ENCODE measurements at places on chromosomes 4 and X.

DNA sequence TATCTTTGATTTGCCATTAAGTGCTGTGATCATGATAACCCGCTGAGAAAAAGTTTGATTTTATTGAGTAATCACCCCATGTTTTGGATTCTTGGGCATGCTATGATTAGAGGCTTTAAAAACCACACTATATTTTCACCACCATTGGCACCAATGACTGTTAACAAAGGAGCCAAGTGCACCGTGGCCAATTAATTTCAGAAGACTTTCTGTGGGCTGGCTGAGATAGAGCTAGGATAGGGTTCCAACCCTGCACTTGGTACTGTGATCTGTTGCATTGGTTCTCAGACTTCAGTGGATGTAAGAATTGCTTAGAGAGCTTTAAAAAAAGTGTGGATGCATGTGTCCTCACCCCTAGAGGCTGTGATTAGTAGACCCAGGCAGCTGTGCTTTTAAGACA lies 32.4 kb downstream of the OCRL start:
- no peak for DNase-seq

GRCh38 chrX:11530621-11531020 lies 135.1 kb downstream of the ARHGAP6 start:
- DNase-seq, result no peak

DNA sequence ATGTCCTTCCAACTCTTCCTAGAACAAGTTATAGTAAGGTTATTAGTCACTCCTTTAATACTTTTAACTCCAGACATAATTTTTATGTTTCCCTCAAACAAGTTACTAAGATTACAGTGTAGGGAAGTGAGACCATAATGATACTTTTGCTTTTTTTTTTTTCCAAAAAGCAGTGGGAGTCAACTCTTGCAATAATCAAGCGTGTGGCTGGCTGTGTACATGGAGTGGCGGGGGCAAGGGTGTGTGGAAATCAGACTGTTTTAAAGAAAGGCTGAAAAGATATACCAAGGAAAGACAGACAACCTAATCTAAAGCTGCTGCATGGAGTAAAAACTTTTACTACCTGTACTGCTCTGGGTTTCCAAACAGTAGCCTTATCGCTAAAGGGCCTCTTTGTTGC lies 4.1 kb downstream of the NOA1 start:
- DNase-seq, result no peak

GRCh38 chr4:56301181-56301996 lies 85.9 kb downstream of the AASDH start:
- peak; percentile 67 for DNase-seq

DNA sequence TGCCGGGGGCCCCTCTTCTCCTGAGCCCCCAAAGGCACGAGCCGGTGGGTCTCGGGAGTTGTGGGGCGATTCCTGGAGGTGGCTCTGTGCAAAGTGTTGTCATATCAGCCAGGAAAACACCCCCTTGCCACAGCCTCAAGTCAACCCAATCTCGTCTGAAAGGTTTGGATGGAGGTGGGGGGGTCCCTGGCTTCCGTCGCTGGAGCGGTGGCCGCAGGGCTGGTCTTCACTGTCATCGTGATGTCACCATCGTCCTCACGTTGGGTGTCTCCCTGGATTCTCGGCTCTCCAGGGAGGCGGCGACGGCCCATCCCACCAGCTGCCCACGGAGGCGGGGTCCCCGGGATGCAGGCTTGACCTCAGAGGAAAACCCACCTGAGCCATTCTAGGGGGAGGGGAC lies 38.3 kb upstream of the PPP2R3B start:
- no peak for DNase-seq

GRCh38 chrX:129553619-129554288 lies 13.7 kb downstream of the OCRL start:
- DNase-seq, result no peak

DNA sequence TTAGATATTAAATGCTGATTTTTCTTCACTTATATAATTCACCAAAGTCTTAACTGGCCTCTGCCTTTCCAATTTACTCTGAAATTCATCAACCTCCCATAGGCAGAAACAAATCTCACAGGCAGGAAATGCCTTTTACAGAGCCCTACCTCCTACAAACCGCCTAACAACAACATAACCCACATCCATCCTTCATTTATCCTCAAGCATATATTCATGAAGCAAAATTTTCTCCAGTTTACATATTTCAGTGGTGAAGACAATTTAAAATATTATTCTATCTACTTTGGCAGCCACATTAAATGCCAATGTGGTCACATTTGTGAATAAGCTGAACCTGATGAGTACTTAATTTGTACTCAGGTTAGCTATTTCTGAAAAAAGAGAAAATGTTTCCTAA lies 30.3 kb downstream of the SEPSECS start:
- DNase-seq, result no peak

DNA sequence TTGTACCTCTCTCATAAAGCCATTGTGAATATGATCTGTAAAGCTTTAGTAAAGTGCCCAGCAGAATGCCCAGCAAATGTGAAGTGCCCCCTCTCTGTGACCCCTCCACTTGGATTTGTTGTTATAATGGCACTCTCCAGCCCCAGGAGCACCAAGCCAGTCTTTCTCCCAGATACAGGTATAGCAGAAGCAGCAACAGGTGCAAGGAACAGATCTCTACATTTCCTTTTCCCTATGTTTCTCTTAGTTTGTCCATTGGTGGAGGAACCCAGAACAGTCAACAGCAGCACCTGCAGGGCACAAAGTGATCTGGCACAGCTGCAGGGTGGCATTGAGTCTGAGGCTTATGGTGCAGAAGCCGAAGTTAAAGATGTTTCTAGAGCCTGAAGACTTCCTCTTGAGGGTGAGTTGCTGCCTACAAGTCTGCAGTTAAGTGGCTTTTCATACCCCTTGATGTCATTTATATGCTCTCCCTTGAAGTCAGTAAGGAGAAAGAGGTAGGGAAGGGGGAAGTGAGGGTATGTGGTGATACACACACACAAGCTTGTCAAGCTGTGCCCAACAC lies 16.1 kb upstream of the CXCL3 start:
- DNase-seq, result no peak

GRCh38 chr4:106418444-106418843 lies 49.9 kb upstream of the GIMD1 start:
- DNase-seq, result no peak

DNA sequence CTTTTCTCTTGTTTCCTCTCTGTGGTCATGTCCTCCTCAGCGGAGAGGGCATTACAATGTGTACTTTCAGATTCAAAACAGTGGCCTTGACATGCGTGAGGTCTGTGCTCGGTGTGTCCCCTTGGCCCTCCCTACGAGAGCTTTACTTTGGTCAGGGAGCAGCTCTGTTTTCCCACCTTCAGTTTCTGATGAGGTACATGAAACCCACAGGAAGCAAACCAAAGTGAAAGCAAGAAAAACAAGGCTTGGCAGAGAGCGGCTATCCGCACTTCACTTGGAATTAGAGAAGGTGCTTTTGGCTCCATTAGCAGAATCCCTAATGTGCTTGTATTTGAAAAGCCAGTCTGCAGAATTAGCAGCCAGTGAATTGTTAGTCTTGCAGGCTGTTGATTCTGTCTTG lies 19.5 kb upstream of the BOD1L1 start:
- no peak for DNase-seq

- no peak for DNase-seq
Observed at GRCh38 chrX:119753001-119753400, 5.4 kb upstream of the SOWAHD start.

DNA sequence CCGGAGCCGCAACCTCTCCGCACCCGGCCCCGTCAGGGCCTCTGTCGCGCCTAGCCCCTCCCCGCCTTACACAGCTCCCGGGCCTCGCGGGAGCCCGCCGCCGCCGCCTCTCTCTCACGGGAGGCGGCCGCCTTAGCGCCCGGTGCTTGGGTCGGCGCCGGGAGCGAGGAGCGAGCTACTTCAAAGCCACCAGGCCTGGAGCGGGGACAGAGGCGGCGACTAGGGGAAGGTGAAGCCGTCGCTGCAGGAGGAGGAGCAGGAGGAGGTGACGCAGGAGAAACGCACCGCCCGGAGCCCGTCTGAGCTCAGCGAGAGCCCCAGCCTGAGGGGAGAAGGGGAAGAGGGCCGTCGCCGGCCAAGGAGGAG lies 250 bp downstream of the USP9X start:
- DNase-seq, result peak; percentile 74

DNA sequence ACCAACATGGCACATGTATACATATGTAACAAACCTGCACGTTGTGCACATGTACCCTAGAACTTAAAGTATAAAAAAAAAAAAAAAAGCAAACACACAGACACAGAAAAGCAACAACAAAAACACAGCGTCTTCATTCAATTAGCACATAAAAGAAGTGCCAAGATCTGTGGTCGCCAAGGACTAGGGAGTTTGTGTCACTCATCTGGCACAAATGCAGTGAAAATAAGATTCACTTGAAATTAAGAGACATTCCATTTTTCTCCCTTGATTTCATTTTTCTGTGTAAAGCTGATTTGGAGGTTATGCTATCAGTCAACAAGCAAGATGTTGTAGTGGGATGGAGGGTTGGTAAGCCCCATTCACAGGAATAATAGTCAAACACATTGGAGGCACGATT lies 115.3 kb downstream of the FAT4 start:
- no peak for DNase-seq

DNA sequence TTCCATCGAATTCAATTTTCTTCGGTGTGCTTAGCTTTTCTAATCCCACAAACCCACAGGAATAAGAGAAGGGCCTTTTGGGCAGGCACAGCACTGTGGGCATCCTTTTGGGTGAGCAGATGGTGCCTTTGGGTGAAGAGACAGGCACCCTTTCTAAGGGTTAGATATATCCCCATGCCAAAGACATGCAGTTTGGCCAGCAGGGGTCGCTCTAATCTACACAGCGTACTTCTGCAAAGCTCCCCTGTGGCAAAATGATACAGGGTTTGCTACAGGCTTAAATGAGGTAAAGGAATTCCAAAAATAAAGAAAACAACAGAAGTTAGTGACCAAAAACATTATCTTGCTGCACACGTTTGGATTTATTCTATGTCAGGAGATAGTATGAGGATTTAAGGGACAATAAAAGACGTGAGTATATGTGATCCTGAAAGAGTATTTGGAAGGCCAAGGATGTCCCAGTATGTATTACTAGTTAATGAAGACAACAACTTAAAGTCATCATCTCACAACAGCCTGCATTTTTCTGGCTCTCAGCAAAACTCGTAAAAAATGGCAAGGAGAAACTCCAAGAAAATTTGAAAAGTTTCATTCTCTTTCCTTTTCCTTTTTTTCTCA lies 49.5 kb downstream of the PHEX start:
- DNase-seq, result peak; percentile 6

DNA sequence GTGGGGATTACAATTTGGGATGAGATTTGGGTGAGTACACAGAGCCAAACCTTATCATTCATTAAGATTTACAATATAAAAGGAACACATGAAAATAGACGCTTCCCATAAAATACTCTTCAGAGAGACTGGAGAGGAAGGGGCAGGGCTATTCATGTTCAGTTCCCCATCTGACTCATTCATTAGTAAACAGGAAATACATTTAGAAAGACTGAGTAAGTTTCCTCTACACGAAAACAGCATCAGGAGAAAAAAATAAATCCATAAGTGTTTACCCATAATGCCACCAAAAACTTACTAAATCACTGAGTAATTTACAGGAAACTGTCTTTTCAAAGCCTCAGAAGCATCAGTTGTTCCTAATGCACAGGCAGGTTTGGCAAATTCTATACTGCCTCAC lies 255.4 kb upstream of the CXorf51A start:
- DNase-seq, result no peak

DNA sequence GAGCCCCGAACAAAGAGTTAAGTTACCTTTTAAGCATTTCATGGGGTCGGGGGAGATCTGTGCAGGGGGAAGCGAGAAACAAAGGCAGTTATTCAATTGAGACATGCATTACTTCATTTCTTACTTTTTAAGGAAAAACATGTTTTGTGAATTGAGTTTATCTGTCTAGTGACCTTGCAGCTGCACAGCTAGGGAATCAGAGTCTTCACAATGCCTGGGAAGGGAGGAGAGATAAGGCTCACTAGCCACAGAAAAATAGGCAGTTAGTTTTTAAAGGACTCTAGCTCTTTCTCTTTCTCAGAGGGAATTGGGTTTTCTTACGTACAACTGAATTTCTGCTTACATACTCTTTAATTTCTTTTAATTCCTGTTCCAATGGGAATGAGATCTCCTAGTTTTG lies 26.2 kb upstream of the ZBTB33 start:
- no peak for DNase-seq

DNA sequence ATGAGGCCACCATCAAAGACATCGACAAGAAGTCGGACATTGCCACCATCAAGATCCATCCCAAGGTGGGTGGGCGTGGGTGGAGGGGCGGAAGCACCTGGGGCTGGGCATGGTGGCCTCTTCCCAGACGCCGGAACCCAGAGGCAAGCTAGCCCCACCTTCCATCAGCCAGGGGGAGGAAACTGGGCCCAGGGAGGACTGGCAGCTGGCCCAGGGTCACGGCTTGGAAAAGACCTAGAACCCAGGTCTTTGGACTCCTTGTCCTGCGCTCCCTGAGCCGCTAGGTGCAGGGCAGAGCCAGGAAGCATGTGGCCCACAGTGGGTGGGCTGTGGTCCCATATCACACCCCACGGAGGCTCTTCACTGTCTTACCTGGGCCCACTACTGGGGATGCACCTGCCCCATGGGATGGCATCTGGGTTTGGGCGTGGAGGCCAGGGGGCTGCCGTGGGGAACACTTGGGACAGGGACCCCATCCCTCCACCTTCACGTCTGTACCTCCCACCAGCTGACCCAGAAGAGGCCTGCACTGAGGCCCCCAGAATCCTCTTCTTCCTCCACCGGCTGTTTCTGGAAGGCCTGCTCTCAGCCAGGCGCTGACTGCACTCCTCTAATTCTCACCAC lies 17.3 kb downstream of the HTRA3 start:
- DNase-seq, result no peak

DNA sequence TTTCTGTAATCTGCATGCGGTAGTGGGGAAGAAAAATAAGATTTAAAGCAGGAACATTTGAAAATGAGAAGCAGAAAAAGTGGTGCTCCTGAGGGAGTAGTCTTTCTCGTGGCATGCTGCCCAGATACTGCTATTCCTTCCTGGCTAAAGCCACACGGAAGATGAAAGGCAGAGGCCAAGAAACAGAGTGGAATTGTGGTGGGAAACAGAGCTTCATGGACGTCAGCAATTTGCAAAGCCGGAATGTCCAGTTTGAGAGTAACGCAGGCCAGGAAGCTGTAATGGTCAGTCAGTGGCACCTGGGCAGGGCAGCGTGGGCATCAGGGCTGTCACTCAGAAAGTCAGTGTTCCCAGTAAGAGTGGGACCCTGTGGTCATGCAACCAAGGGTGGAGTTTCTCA lies 63.7 kb upstream of the FMR1 start:
- DNase-seq, result no peak

- no peak for DNase-seq
Observed at GRCh38 chr4:180521181-180521580, 1722.0 kb upstream of the TENM3 start.

- no peak for DNase-seq
Observed at GRCh38 chr4:31106419-31106818, 386.2 kb downstream of the PCDH7 start.

GRCh38 chr4:133592106-133592505 lies 443.0 kb downstream of the PCDH10 start:
- DNase-seq, result no peak

GRCh38 chr4:168945291-168945690 lies 64.8 kb downstream of the CBR4 start:
- DNase-seq, result no peak

- DNase-seq, result no peak
Observed at GRCh38 chr4:161642708-161643107, 521.1 kb downstream of the FSTL5 start.

- no peak for DNase-seq
Observed at GRCh38 chr4:183443655-183444213, 702 bp upstream of the CDKN2AIP start.

- DNase-seq, result no peak
Observed at GRCh38 chrX:133880032-133880443, 105.4 kb downstream of the GPC3 start.

- no peak for DNase-seq
Observed at GRCh38 chrX:84956304-84956703, 47.4 kb upstream of the APOOL start.

- DNase-seq, result no peak
Observed at GRCh38 chrX:116272861-116273260, 102.3 kb downstream of the AGTR2 start.
